ENCODE measurements at places on chromosomes 6 and 20.

GRCh38 chr6:150876598-150876997 is 11.1 kb downstream of the MTHFD1L start:
- no peak for DNase-seq

DNA sequence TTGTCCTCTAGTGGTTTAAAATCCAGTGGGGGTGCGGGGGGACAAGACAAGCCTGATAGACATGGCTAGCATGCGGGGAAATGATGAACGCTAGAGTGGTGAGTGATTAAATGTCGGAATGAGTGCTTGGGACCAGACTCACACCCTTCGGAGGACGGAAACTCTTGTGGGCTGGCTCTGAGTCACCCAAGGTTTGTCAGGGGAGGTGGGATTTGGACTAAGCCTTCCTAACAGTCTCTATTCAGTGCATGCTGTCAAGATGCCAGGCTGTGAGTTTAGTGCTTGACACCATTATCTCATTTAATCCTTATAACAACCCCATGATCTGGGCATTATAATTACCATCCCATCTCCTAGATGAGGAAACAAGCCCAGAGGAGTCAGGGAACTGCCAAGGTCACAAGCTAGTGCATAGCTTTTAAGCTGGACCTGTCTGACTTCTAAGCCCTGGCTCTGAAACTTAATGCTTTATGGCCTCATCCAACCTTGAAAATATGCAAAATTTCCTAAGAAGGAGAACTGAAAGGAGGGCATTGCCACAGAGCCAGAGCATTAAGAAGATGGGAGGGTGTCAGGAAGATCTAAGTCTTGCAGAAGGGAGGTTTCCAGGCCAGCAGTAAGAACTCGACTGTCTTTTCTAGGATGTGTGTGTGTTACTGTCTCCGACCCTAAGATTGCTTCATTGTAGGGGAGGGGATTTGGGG is 168.7 kb upstream of the LRFN2 start:
- no peak for DNase-seq

DNA sequence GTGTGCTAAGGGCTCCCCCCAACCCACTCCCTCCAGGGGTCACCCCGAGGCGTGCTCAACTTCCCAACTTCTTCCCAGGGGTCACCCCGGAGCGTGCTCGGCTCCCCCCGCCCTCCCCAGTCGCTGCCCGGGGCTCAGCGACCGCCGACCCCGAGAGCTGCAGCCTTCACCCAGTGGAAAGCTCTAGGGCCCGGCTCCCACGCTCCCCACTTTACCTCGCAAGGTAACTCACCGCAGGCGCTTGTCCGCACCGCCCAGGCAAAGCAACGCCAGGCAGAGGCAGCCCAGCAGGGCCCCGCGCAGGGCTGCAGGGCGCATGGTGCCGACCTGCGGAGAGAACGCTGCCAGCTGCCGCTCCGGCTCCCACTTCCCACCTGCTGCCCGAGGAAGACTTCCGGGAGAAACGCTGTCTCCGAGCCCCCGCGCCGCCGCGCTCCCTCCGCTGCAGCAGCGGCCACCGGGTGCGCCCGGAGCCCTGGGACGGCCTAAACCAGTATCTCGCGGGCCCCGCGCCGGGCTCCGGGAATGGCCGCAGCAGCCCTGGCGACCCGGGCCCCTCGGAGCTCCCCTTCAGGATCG is 396 bp downstream of the RNASET2 start:
- DNase-seq: no peak

DNA sequence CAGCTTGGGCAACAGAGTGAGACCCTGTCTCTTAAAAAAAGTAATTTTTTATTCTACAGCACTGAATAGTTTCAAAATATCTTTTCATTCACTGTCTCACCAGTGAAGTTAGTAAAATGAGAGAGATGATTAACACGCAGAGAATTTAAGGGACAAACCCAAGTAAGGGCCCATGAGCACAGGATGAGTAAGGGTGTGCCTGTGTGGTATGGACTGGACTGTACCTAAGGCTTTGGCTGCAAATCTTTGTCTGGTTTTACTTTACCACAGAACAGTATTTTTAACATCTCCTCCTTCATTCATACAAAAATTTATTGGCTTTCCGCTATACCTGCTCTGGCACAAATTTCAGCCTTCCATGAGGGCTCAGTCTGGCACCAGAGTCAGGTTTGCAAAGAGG is 433.3 kb downstream of the UTRN start:
- no peak for DNase-seq

DNA sequence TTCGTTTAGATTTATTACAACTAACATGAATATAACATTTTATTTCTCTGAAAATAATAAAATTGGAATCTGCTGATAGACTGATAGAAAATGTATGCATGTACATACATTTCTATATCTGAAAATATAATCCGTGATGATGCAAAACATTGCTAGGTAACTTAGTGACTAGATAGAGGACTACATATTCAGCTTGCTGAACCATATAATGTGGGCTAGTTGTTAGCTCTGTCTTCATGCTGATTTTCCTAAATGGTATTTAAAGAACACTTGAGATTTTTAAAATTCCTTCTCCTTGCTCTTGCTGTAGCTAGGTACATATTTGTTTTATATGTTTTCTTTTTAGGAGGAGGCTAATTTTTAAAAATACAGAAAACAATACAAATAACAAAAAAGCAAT is 38.4 kb upstream of the TAGAP start:
- DNase-seq: no peak

DNA sequence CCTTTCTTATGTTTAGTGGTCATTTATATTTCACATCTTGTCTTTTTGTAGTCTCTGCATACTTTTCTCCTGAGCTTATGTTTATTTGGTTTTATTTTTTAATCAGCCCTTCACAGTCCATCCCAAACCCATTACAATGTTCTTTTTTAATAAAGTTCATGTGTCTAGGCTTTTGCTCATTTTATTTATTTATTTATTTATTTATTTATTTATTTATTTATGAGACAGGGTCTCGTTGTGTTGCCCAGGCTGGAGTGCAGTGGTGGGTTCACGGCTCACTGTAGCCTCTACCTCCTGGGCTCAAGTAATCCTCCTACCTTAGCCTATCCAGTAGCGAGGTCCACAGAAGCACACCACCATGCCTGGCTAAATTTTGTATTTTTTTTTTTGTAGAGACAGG is 3.1 kb downstream of the COQ3 start:
- DNase-seq: no peak

GRCh38 chr6:105646391-105646867 is 243.5 kb upstream of the PREP start:
- no peak for DNase-seq

- DNase-seq: no peak
Observed at GRCh38 chr6:42260972-42261371, 43.3 kb upstream of the MRPS10 start.

GRCh38 chr20:57874141-57874540 is 164.3 kb upstream of the PMEPA1 start:
- DNase-seq: no peak

GRCh38 chr6:150977281-150977680 is 111.8 kb downstream of the MTHFD1L start:
- DNase-seq: no peak

GRCh38 chr6:106170030-106170791 is 84.1 kb downstream of the PRDM1 start:
- DNase-seq: no peak

DNA sequence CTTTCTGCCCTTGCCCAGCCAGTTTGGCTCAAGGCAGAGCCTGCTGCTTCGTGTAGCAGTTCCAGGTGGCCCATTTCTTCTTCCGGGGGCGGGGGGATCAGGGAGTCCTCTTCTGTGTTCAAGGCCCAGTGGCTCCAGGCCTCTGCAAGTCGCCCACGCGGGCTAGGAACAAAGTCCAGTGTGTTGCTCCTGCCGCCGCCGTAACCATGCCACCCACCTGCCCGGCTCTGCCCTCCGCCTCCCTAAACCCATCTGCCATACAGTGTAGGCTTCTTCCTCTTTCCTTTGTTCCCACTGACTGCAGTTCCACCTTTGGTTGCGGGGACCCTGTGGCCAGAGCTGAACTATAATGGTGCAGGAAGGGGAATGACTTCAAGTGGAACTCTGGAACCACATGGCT is 43.9 kb upstream of the SRF start:
- DNase-seq: no peak

DNA sequence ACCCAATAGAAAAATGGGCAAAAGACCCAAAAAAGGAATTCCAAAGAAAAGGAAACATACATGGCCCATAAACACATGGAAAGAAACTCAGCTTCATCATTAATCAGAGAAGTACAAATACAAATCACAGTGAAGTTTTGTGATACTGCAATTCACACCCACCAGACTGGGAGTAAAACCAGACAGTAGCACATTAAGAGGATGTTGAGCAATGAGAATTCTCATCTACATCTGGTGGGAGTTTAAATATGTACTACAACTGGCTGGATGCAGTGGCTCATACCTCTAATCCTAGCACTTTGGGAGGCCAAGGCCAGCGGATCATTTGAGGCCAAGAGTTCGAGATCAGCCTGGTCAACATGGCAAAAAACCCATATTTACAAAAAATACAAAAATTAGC is 125.7 kb upstream of the PHACTR1 start:
- no peak for DNase-seq

GRCh38 chr6:5898102-5898501 is 108.6 kb downstream of the NRN1 start:
- DNase-seq: no peak

GRCh38 chr6:11397622-11398450 is 139.7 kb upstream of the TMEM170B start:
- DNase-seq: no peak

Measured in NCI-H2081 treated with DMSO at 0.1 percent for 48 hours (cell line).